BJ (cell line): ENCODE measurements at places on chromosomes 12 and 14.

DNA sequence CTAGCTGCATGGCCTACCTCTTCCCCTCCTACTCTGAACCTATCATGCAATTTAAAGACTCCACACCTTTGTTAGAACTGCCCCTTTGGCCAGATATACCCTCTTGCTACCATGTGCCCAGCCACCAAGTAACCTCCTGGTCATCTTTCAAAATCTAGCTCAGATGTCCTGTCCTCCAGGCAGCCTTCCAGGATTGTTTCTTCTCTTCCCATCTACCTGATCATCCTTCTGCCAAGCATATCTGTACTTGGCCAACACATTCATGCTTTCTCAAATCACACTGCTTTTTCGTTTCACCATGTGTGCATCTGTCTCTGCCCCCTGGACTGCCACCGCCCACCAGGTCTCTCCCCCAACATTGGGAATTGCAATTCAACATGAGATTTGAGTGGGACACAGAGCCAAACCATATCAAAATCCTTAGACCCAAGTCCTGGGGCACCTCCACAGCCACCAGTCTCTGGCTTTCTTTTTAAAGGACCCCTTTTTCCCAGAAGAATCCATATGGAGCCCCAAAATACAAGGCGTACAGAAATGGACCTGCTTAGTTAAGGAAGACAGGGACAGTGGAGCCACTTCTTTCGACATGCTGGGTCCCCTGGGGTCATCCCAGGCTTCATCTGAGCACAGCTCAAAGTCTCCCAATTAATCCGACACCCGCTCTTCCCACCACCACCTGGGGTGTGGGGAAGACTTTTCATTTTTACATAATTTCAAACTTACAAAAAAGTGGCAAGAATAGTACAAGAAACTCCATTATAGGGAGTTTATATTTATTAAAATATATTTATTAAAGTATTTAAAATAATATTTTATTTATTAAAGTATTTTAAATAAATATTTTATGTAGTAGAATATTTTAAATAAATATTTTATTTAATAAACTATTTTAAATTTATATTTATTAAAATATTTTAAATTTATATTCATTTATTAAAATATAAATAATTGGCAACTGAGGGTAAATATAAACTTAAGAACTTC lies 7.9 kb upstream of the CMKLR1 start:
- no peak for DNase-seq

GRCh38 chr14:89399594-89400068 lies 17.4 kb downstream of the FOXN3 start:
- peak; percentile 50 for DNase-seq

- peak; percentile 25 for DNase-seq
Measured at GRCh38 chr14:103296007-103296406, 38.0 kb upstream of the EIF5 start.

DNA sequence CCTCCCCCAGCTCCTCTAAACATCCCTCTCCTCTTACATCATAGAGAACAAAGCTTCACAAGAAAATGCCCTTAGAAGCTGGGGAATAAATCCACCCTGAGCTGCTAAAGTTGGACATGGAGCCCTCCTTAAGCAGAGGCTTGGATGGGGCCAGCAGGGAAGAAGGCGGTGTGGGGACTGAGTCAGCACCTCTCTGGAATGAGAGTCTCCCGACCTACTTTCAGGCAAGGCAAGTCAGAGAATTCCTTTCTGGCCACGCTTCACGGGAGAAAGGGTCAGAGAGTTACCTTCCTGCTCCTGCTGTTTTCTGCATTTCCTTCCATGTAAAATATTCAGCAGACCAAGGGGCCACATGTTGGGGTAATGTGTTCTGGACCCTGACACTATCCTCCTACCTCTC lies 113.3 kb upstream of the PRB2 start:
- no peak for DNase-seq

DNA sequence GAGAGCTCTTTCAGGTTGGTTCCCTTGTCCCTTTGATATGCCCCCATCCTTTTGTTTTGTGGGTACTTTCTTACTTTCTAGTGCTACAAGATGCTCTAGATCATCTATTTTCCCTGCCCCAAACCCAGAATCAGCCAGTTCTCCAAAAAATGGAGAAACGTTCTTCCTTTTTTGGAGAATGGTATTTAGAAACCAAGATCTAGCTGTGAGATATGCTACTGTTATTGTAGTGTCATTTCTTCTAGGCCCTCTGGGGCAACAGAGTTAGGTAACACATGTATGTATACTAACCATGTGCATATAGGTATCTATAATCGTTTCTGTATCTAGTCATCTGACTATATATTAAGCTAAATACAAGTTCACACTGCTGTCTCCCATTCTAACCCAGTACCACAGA lies 6.9 kb upstream of the IGFBP6 start:
- DNase-seq: no peak

- DNase-seq: no peak
Measured at GRCh38 chr12:27814851-27815591, 35.0 kb upstream of the MANSC4 start.

GRCh38 chr12:111197376-111197944 lies 171.4 kb downstream of the PHETA1 start:
- DNase-seq: no peak

- DNase-seq: peak; percentile 13
Measured at GRCh38 chr12:58314610-58315009, 373.2 kb downstream of the ATP23 start.

- peak; percentile 25 for DNase-seq
Measured at GRCh38 chr12:91852634-91853033, 293.0 kb downstream of the BTG1 start.

- DNase-seq: no peak
Measured at GRCh38 chr14:22657861-22658260, 13.7 kb upstream of the OR6J1 start.

- DNase-seq: no peak
Measured at GRCh38 chr12:82648259-82648909, 38.3 kb upstream of the TMTC2 start.

GRCh38 chr14:101501341-101501740 lies 60.0 kb upstream of the DIO3 start:
- no peak for DNase-seq

DNA sequence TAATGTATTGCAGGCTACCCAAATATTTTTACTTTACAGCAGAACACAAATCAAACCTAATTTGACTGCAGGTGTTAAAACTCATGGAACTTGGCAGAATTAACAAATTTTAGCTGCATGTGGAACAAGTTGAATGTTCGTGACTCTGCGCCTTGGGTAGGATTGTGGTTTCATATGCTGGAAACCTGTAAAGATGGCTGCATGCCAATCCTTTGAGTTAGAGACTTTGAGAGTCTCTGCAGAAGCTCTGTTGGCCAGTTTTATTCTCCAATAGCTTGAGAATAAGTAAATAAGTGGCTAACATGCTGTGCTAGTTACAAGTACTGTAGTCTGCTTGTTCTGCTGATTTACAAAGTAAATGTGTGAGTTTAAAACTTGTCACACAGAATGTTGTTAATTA lies 77.8 kb downstream of the PDE6H start:
- no peak for DNase-seq

DNA sequence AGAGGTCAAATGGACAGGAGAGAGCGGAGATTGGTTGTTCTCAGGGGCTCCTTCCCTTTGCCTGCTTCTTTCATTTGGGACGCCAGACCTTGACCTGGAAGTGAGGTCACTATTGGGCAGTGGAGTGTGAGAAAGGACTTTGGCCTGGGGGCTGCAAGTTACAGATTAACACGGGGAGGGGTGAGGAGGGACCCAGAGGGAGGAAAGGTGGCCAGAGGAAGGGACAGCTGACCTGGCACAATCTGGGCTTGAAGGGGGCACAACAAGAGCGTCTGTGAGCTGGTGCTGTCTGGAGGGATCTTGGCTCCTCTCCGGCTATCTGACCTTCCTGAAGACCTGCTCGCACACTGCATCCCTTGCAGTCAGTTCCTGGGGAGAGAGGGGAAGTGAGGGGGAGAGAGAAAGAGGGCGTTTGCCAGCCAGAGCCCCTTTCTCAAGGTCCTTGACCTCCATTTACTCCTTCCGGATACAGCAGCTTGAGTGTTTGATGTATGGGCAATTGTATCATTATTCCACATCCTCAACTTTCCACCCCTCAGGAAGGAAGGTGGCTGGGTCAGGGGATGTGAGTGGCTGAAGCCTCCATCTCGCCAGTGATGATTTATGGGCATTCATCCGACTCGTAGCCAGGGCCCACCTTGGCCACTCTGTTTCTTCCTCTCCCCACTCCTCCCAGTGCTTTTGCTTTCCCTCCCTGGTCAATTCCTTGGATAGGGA lies 4.7 kb downstream of the RBP5 start:
- DNase-seq: no peak

DNA sequence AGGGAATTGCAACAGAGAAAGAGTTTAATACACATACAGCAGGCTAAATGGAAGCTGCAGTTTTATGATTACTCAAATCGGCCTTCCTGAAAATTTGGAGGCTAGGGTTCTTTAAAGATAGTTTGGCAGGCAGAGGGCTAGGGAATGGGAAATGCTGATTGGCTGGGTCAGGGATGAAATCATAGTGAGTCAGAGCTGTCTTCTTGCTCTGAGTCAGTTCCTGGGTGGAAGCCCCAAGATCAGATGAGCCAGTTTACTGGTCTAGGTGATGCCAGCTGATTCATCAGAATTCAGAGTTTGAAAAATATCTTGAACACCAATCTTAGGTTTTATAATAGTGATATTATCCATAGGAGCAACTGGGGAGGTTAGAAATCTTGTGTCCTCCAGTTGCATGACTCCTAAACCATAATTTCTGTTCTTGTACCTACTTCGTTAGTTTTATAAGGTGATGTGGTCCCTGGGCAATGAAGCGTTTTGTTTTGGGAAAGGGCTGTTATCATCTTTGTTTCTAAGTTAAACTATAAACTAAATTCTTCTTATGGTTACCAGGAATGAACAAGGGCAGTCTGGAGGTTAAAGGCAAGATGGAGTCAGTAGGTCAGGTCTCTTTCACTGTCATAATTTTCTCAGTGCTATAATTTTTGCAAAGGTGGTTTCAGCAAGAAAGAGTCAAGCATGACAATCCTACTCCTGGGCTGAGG lies 257.8 kb upstream of the CCDC196 start:
- DNase-seq: no peak

- no peak for DNase-seq
Measured at GRCh38 chr12:42141981-42142606, 2.6 kb downstream of the GXYLT1 start.

DNA sequence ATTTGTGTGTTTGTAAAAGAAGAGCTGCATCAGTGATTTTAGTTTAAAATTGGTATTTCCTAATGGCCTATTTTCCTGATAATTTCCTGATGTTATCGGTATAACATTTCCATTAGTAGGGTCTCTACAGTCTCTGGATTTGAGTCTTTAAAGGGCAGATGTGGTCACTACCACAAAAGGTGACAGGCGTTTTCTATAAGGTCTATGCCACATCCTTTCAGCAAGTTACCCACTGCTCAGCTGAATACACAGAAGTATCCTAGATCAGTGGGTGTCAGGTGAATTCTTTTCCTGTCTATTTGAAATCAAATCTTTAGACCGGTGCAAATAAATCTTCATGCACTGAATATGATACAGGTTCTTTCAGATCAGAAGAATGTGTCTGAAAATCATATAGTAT lies 90.2 kb downstream of the LIN7A start:
- no peak for DNase-seq

DNA sequence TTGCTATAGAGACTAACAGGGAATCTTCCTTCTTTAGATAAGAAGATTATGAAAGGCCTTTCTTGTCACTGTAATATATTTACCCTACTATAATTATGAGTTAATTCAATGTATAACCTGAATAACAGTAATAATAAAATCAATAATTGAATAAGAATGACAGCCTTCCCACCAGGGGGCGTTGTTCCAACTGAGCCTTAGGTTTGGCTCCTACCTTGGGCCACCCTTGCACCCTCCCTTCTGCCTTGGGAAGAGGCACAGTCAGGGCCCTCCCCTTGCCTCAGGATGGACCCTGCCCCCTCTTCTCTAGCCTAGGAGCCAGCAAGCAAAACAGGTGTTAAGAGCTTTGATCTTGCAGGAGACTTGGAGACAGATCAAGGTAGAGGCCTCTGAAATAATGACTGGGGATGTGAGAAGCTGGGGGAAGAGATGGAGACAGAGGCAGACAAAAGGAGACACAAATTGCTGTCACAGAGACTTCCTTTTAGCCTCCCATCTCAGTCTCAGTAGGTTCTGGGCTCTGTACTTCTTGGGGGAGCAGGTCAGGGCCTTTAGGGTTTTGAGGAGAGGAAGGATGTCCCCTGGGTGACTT lies 40.1 kb upstream of the CISTR start:
- no peak for DNase-seq

DNA sequence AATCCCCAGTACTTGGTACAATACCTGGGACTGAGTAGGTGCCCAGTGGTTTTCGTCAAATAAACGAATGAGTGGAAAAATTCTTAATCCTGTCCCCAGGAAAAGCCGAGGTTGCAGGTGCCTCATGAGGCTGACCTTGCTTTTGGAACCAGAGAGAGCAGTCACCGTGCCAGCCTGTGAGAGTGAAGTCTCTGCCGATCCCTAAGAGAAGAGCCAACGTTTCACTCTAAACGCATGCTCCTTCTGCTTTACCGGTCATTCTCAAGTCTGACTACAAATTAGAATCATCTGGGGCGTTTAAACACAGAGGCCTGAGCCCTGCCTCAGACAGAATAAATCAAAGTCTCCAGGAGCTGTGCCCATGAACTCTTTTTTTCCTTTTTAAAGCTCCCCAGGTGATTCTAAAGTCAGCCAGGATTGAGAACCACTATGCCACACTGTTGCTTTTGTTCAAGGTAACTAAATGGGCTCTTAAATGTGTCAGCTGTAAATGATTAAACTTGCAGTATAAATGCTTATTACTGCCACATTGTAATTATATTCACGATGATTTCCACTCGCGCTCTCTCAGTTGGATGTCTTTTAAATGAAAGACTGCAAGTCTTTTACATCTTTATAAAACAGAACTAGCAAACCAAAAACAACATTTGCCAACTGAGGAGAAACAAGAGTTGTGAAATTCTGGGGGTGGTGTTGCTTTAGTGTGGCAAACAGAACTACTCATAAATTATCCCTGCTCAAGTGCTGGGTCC lies 26.9 kb downstream of the TCP11L2 start:
- DNase-seq: no peak

GRCh38 chr14:99158646-99159165 lies 113.3 kb downstream of the BCL11B start:
- no peak for DNase-seq

- DNase-seq: no peak
Measured at GRCh38 chr12:90499795-90500194, 455.2 kb downstream of the CCER1 start.

GRCh38 chr14:50230701-50231474 lies 490 bp downstream of the SOS2 start:
- no peak for DNase-seq

DNA sequence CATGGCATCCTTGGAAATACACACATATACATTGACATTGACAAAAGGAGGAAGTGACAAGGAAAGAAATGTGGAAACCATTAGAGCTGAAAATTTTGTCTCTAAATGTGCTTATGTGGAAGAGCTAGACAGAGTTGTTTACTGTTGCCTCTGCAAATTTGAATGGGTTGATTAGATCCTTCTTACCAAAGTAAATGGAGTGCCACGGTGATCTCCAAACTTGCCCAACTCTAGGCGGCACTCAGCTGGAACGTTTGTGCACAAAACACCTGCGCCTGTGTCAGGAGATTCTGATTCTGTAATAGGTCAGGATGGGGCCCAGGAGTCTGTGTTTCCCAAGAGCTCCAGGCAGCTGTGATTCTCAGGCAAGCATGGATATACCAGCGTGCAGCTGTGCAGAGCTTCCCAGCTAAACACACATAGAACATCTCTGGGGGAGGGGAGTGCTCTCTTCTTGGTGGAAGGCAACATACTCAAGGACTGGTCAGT lies 77.8 kb upstream of the BDKRB2 start:
- no peak for DNase-seq
